Stimulated activated CD4-positive, alpha-beta T cell treated with anti-CD3 and anti-CD28 coated beads, Interleukin-12 subunit alpha, Interleukin-12 subunit beta, amount 100 ng/mL, for 24 hours (primary cell): ENCODE measurements at places on chromosomes 2 and 18.

DNA sequence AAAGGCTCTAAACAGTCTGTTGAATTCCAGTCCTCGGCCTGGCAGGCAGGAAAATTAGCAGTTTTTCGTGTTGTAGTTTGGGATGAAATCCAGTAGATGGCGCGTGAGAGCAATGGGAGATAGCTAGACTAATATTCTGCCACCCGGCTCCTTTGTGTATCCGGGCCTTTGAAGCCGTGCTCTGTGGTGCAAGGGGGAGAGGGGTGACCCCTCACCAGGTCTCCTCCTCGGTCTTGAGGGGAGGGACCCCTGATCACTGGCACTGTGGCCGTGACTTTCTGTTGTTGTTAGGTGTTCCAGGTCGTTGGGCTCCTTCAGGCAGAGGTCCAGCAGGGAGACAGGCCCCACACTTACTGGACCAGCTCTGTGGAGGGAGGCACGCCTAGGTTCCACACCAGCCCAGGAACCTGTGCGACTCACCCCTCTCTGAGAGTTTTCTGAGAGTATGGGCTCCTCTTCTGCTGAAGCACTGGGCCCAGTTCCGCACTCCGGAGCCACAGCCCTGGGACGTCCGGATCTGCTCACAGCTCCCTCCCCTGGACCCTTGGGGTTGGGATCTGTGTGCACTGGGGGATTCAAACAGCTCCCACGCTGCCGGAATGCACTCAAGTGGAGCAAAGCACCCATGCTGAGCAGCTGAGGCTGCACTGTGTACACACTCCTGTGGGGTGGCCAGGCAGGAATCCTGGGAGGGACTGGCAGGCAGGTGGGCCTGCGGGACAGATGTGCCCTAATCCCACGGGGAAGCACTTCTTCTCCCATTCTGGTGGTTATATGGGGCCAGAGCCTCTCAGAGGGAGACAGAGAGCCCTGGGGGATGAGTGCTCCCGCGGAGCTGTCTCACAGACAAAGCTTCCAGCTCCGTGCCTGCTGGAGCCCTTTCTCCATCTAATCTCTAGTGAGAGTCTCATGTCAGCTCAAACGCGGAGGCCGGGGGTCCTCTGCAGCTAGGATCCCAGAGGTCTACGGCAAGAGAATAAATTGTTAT is 8.8 kb downstream of the GKN2 start:
- DNase-seq: peak; percentile 41

GRCh38 chr2:227256605-227257004 is 68.4 kb upstream of the MFF start:
- DNase-seq: no peak

- DNase-seq: no peak
Observed at GRCh38 chr18:39558658-39559057, 1993.1 kb upstream of the CELF4 start.

GRCh38 chr2:132538331-132538855 is 121.8 kb downstream of the GPR39 start:
- no peak for DNase-seq

DNA sequence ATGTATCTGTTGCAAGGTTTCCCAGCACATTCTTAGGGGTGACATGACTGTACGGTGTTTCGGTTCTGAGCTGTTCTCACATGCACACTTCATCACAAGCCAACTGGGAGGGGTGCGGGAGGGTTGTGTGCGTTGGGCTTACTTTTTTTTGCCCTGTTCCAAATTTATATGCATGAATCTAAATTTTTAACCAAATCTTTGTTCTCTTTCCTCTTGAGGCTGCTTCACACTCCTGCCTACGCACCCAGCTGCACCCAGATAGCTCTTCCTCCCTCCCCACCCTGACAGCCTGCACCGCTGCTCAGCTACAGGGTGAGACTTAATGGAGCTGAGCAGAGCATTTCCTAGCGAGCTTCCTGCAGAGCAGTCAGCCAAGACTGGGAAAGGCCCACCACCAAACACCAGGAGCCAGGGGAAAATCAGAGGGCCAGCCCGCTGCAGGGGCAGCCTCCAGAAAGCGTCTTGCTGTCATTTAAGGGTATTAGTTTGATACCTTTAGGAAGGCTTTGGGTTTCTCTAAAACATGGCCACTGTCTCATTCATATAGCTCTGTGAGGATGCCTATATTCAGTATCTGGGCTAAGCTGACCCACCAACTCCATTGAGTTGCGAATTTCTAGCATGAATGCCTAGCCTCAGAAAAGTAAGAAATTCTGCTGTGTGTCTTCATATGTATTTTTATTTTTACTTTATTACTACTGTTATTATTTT is 84.5 kb downstream of the POU3F3 start:
- peak; percentile 9 for DNase-seq

DNA sequence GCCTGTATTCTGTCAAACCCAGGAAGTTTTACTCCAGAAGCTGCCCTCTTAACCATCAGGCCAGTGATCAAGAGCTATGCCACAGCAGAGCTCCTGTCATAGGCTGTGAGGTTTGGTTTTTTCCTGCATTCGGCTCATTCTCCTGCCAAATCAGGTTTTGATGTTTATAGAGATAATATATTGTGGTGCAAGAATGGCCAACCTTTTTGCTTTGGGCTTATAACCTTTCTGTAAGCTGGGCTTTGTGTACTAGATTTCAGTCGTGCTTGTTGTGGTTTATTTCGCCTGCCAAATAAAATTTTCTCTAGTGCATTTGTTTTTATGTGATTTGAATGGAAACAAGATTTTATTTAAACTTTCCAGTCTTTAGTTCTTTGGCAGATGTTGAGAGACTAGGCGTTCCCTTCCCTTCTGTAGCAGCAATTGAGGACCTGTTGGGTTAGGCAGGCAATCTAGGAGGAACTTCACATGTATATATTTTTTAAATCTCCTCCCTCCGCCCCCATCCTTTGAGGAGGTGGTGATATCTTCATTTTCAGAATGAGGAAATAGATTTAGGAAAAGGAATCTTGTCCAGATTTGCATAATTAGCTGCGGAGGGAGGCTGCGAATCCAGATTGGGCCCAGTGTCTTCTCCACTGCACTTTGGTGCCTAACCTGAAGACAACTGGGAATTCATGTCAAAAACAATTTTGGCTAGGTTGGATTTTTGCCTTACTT is 2.6 kb downstream of the KDM3A start:
- no peak for DNase-seq

DNA sequence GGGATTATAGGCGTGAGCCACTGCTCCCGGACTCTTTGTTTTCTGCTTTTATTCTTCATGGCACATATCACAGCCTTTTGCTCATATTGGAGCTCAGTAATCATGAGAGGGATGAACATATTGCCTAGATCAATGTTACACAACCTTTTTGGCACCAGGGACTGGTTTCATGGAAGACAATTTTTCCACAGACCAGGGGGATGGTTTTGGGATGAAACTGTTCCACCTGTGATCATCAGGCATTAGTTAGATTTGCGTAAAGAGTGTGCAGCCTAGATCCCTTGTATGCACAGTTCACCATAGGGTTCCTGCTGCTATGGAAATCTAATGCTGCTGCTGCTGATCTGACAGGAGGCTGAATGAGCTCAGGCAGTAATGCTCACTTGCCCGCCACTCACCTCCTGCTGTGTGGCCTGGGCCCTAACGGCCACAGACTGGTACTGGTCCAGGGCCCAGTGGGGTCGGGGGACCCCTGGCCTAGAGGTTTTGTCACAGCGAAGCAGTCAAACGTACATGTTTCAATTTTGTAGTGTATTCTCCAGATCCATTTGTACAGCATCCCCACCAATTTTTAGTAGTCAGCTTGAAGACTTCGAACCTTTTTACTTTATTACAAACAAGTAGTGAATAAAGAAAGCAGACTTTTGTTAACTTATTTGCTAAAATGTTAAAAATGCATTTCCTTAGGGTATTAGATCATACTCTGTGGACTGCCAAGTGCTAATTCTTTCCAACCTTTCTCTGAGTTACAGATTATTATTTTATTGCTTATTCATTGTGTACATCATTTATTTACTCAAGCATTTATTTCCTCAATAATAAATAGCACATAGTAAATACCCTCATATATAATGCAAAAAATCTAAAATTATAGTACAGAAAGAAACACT is 6.2 kb downstream of the DAW1 start:
- no peak for DNase-seq

GRCh38 chr2:6824962-6825361 is 40.7 kb downstream of the CMPK2 start:
- DNase-seq: no peak

GRCh38 chr2:147231607-147232006 is 613.2 kb upstream of the ACVR2A start:
- no peak for DNase-seq

DNA sequence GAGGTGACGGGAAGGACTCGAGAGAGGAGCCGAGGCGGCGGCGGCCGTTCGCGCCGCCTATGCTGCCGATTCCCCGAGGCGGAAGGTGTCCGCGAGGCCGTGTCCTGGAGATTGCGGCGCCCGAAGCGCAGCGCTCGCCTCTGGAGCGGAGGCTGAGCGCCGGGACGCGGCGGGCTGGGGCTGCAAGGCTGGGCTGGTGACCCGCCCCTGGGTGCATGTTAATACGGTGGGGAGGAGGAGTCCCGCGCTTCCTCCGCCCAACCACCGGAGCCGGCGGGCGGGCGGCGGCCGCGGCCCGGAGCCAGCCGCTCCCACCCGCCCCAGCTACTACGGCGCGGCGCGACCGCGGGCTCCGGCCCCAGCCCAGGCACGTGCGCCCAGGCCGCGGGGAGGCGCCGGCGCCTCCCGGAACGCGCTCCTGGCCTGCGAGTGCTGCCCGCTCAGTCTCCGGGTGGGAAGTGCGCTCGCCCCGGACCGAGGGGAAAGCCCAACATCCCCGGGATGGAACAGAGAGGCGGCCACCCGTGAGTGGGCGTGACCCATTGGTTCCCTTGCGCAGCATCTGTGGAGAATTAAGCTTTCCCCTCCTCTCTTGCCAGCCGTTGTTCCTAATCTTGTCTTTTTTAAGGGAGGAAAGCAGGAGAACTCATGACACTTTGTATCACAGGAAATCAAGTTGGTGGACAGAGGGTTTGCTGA is at the start of gene DLGAP1:
TSS of gene DLGAP1 (minus strand) at position 195 of the 699 bp plus-strand sequence.
- DNase-seq: no peak

- DNase-seq: no peak
Observed at GRCh38 chr2:164000176-164000575, 264.4 kb upstream of the FIGN start.

DNA sequence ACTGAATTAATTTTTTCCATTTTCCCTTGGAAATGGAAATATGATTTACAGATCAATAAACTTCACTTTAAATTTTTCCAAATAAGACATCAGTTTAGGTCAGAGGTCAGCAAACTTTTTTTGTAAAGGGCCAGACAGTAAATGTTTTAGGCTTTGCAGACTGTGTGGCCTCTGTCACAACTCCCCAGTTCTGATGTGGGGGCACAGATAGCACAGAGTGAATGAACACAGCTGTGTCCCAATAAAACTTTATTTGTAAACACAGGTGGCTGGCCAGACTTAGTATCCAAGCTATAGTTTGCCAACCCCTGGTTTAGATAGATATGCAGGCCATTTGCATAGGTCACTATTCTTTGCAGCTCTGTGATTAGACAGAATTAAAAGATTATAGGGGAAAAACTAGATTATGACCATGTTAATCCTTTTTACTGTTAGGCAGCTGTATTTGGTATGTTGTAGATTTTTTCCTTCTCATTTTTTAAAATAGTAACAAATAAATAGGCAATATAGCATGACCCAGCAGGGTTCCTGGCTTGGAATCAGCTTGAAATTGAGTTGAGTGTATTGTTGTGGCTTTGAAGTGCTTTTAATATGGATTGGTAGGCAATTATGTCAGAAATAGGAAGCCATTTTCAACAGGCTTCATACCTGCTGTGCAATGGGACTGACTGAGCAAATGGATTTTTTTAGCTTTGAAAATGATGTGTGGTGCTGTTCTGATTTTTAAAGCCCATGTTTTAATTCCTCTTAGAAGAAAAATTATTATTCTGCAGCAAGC is 59.7 kb downstream of the WDSUB1 start:
- DNase-seq: no peak

GRCh38 chr2:623130-623922 is 53.9 kb downstream of the TMEM18 start:
- DNase-seq: no peak
